ENCODE measurements at places on chromosomes 7 and 10.
A peak's percentile ranks its signal among the peaks of the same experiment; 100 is the strongest.

GRCh38 chr10:1380088-1380671 lies 324.0 kb downstream of the WDR37 start:
- no peak for DNase-seq

- DNase-seq = no peak
These were observed 2.8 kb upstream of the ABI1 start for GRCh38 chr10:26863351-26864076.

GRCh38 chr10:48899781-48900180 lies 39.9 kb downstream of the LRRC18 start:
- no peak for DNase-seq

- DNase-seq = no peak
These were observed 29.7 kb downstream of the GNA12 start for GRCh38 chr7:2814186-2814945.

DNA sequence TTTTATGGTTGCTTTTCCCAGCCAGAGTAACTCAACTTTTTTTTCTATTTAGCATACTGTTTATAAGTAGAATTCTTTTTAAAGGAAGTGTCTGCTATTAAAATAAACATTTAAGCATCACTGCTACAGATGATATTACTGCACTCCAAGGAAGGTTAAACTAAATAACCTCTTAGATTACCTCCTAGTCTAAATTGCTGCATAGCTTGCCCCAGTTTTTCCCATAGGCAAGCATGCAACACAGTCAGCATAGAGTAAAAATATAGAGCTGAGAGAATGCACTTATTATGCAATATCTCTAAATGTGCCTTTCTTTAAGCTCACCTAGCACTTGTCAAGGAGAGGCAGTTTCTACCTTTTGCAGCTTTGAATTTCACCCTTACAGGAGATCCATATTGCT lies 1392.4 kb upstream of the CELF2 start:
- DNase-seq = no peak

DNA sequence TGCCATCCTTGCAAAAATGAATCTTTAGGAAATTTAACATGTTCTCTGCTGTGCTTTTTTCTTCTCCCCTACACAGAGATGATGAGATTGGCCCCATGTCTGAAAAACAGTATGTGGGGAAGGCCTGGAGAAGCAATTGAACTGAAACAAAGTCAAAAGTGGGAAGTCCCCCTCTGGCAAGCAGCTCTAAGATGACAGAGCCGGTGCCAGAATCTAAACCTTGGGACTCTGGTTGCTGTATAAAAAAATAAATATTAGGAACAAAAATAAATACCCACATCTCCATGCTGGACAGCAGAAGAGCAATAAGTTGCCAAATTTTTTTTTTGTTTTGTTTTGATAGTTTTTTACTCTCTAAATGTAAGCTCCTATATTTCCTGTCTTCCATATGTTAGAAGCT lies 51.8 kb upstream of the TRIL start:
- DNase-seq = no peak

DNA sequence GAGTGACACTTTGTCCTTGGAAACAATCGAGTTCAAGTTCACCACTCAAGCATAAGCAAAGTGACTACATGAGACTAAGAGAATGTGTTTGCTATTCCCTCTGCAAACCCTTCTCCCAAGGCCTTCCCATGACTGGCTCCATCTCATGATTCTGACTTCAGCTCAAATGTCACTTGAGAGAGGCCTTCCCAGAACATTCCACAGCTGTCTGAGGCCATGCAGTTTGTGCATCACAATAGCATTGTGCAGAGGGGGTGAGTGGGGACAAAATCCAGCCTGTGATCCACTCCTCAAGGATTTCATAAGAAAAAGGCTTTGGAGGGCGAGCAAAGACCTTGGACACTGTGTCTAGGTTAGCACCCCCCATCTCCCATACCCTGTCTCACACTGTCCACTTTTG lies 6.9 kb upstream of the LRMDA start:
- no peak for DNase-seq

- peak; percentile 14 for DNase-seq
These were observed 35.9 kb upstream of the MAGI2 start for GRCh38 chr7:79489371-79489770.

DNA sequence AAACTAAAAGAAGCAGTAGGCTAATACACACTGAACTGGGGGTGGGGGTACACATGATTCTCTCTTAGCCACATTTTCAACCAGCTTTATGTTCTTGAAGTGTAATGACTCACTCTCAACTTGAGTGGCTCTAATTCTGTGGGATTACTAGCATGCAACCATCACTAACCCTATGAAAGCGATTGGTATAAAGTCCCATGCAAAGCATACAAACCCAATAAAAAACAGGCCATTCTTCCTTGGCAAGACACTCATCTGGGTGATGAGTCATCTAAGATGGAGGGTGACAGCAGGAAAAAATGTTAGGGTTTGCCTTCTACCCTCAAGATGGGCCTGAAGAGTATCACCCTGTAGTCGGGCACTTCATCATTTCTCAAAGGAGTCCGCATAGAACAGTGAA lies 14.9 kb upstream of the PON3 start:
- DNase-seq = peak; percentile 53

DNA sequence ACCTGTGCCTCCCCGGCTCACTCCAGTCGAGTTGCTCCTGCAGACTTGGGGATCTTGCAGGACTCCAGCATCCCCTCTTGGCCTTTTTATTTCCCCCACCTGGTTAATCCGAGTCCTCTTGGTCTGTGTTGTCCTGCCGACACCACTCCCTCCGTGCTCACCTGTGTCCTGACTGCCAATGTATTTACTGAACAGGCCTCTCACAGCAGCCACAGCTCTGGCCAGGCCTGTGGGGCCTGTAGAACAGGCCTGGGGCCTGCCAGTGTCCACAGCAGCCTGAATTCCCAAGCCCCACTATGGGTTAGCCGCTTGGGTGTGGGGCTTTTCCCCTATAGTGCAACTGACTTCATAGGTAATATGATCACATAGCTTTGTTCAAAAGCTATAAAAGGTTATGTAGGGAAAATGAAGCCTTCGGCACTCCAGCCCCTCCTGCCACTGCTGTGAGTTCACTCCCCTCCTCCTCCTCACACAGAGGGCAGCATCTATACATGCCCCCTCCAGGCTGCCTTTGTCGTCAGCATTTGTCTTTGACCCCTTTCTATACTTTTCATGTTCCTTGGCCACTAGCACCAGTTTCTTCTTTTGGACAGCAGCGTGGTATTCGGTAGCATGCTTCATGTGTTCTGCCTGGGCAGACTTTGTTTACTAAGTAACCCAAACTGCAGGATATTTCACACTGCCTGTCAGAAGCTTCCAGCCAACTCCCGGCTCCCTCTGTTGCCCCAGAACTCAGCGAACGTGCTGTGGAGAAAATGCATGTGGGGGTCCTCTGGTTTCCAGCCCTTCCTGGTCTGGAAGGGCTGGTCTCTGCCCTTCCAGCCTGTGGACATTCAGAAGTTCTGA lies 46.1 kb downstream of the ZNF467 start:
- peak; percentile 29 for DNase-seq

- peak; percentile 89 for DNase-seq
These were observed 516.9 kb upstream of the LRRN3 start for GRCh38 chr7:110573862-110574528.

DNA sequence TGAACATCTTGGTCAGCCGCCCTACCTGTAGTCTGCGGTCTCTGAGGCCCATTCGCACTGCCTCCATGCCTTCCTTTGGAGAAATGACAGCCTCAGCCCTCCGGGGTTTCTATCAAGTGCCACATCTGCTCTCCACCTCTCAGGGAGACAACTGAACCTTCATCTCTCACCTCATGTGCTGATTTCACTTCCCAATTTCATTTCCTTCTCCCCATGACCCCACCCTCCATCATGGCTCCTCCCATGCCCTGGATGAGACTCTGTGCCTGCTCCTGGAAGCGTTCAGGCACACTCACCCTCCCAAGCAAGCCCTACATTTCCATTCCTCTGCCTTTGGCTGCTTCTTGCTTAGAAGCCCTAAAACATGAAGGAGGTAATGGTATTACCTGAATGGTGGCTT lies 7.8 kb upstream of the SCD start:
- no peak for DNase-seq

DNA sequence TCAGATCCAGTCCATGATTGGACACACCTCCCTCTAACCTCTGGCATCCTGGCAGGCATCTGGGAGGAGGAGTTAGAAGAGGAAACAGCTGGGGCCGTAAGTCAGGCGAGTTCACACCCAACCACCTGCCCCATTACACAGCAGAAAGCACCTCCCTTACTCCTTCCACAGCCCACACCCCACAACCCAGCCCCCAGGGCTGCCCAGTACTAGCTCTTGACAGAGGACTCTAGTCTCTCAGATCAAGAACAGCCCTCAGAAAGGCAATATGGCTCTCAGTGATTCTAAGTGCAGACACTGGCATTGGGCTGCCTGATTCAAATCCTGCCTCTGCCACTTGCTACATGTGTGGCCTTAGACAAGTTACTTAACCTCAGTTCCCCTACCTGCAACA lies 34.1 kb downstream of the KCNMA1 start:
- DNase-seq = no peak

- peak; percentile 53 for DNase-seq
These were observed 59.0 kb downstream of the CCDC6 start for GRCh38 chr10:59847326-59847725.

DNA sequence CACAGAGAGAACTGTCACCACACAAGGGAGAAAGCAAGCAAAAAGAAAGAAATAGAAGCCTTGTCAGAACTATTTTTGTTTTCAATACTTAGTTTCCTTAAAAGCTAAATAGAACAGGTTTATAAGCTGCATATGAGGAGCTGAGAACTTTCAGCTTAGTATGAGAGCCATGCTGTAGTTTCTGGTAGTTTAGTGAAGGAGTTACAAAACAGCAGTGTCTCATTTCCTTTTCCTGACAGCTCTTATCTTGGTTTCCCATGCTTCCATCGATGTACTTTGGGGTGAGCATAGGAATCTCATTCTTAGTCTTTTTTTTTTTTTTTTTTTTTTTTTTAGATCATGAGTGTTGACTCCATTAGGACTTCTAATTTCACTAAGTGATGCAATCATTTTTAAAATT lies 8.6 kb upstream of the CHRM2 start:
- DNase-seq = no peak

GRCh38 chr7:40544221-40544723 lies 409.5 kb downstream of the SUGCT start:
- no peak for DNase-seq

DNA sequence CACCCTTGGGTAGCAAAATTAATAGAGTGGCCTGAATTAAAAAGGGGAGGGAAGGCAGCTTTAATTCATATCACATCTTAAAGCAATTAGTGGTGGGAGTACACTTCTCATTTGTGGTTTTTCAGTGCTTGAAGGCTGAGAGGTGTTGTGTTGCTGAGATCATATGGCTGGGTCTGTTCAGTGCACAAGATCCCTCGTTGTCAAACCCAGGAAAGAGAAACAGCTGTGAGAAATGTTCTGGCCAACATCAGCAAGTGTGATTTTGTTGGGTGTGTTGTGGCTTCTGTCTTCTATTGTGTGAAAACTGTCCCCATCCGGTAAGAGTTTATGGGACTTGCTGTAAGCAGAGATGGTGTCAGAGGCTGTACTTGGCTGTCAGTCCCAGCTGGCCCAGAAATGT lies 197.9 kb upstream of the BMPER start:
- no peak for DNase-seq

- DNase-seq = no peak
These were observed 75.6 kb upstream of the LYZL2 start for GRCh38 chr10:30705101-30705624.

DNA sequence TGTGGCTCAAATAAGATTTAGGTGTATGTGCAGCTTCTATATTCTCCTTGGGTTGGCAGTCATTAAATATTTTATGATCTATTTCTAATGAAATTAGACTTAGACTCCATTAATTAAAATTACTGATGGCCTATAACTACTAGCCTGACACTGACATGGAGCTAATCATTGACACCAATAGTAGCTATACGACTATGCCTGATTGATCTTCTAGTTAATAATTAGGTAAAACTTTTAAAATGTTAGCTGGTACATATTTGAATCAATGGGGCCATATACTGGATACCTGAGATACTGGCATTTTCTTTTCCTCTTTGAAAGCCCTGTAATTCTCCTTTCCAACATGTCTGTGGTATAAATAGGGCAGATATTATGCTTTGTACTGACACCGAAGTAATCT lies 14.4 kb downstream of the WEE2 start:
- DNase-seq = no peak

GRCh38 chr10:69213591-69214311 lies 6.4 kb upstream of the HKDC1 start:
- DNase-seq = no peak

DNA sequence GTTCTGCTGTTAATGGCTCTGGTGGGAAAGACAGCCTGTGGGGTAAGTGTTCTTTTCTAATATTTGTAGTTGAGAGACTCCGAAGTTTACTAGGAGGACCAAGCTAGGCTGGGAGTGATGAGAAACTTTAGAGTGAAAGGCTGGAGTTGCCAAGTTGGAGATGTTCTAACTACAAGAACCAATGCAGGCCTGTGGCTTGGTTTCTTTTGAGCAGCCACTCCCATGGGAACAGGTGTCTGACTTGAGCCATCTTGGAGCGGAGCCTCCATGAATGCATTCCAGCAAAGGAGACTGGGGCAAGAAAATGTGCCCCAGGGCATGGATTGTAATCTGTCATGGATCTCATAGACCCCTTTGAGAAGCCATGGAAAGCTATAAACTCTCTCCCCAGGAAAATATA lies 296 bp downstream of the HABP2 start:
- DNase-seq = no peak

DNA sequence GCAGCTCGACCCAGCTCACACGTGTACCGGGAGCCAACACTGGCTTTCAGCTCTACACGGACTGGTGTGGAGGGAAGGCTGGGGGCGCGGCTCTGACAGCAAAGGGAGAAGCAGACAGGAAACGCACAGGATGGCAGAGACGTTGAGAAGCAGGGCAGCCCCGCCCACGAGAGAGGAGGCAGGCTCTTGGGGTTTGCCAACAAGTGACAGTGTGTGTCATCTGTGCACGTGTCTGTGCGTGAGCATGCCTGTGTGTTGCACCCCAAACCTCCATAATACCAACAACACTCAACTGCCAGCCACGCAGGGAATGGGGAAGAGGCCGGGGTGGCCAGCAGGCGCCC lies 64.4 kb upstream of the PDGFA start:
- no peak for DNase-seq

- DNase-seq = peak; percentile 38
These were observed 135.9 kb upstream of the CCDC6 start for GRCh38 chr10:60042262-60042661.

GRCh38 chr10:11118686-11119085 lies 101.0 kb downstream of the CELF2 start:
- no peak for DNase-seq

DNA sequence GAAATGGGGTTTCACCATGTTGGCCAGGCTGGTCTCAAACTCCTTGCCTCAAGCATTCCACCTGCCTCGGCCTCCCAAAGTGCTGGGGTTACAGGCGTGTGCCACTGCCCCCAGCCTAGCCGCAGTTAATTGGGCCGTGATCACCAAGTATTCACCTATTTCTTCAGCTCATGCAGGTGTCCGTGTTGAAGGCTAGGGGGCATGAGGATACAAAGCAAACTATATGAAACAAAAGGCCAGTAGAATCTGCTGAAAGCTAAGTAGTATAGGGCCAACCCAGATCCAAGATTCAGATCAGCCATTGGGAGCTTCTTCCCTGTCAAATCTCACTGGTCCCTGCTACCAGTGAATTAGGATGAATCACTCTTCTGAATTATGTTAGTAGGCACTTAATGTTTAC lies 73.4 kb downstream of the LRRC4 start:
- no peak for DNase-seq

- DNase-seq = peak; percentile 16
These were observed 264.1 kb downstream of the PHF14 start for GRCh38 chr7:11237742-11238141.

GRCh38 chr10:119469846-119470245 lies 72.7 kb downstream of the RGS10 start:
- no peak for DNase-seq

Data from renal cortical epithelial cell (primary cell).